8988T (cell line): ENCODE measurements at places on chromosomes 2 and 18.

- DNase-seq, result no peak
These were observed 68.7 kb upstream of the ACSL3 start for GRCh38 chr2:222792001-222792611.

DNA sequence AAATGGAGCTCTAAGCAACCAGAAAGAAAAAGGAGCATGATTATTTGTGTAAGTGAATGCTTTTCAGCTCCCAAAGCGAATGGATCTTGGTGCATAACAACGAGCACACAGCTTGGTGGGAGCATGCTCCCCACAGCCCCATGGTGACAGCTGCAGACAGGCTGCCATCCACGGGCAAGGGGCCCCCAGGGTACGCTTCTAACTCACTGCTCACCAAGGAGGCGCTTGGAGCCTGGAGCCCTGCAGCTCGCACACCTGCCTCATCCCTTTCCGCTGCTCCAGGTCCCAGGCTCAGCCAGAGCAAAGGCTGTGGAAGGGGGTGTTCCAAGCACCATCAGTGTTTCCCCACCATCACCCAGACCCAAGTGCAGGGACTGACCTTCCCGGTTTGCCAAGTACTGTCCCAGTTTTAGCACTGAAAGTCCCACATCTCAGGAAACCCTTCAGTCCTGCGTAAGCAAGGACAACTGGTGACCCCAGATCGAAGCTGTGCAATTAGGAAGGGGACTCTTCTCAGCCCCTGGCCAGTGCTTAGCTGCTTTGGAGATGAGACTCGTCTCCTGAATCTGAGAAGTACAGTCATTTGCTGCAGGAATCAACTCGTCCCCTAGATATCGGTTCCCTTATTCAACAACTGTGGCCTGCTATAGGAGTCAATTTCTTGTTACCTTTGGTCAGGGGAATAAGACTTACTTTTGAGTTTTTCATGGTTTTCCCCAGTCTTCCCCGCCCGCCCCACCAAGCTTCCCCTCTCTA, 50.0 kb upstream of the ATG16L1 start:
- no peak for DNase-seq

DNA sequence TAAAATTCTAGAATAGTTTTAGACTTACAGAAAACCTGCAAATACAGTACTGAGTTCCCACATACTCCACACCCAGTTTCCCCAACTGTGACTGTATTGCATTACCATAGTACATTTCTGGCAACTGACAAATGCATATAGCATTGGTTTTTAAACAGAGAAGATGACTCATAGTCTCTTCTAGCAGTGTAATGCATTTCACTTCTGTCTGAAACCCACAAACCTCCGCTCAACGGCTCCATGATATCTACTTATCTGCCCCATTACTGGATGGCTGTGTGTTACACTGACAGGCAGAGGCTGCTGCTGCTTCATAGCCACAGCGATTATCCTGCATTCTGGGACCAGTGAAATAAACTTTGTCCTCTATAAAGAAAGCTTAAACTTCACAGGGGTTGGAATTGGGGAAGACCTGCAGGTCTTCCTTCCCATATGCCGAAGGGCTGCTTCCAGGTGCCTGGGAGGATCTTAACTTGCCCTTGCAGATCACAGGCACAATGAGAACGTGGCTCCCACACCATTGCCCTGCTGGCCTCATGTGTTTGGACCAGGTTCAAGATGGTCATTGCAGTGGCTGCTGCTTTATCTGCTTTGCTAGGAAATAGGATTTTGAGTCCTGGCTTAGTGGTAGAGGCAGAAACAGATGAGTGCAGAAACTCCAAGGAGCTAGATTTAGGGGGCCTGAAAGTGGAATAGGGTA, 742.6 kb upstream of the HS6ST1 start:
- no peak for DNase-seq

DNA sequence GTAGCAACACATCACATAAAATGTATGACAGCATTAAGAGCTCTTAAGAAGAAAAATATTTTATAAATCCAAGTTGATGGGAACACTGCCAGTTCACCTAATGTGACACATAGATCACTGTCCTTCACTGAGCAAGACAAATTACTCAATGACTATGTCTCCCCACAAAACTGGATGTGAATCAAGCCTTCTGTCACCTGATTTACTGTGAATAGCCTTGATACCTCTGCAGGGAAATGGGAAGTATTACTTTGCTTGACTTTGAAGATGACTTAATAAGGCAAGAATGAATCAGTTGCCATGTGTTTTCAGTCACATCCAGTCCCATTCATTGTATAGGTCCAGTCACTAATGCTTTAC, 94.6 kb downstream of the NYAP2 start:
- DNase-seq, result no peak

- no peak for DNase-seq
These were observed 547.0 kb upstream of the ACVR2A start for GRCh38 chr2:147297820-147298219.

DNA sequence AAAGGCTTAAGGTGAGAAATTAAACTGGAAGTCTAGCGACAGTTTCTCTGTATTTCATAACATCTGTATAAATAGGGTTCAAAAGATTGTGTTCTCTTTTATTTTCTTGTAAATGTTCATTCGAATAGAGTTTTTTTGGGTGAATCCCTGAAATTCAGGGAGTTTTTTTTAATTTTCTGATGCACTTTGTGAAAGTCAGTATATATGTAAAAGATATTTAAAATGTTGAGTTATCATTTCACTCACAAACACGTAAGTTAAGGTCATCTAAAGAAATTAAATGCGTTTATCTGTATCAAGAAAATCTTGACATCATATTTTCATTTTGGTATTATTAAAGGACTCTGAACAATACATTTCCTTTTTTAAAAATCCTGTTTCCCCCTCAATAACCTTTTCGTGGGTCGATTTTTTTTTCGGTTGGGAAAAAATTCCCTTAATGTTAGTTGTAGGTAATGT, 3.4 kb downstream of the SP9 start:
- DNase-seq, result no peak

DNA sequence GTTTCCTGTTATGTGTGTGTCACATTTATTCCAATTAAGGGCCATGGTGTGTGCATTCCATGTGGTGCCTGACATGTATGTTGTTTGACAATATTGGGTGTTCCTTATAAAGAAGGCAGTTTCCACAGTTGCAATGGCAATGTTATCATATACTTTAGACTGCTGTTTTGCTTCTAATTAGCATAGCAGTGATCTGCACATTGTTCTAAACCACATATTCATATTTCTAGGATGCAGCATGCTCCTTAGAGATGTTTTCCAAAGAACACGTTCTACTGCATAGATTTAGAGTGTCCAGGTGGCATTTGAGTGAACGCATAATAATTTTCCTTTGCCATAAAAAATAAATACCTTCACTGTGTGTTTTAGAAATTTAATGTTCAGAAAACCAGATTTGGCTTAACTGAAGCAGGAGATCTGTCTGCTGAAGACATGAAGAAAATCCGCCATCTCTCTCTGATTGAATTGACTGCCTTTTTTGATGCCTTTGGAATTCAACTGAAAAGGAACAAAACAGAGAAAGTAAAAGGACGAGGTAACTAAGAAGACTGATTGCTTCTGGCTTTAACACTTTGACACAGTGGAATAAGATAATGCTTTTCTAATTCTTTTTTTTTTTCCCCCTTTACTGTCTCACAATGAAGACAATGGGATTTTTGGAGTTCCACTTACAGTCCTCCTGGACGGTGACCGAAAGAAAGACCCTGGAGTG, 143.7 kb downstream of the ARHGAP28 start:
- DNase-seq, result no peak

DNA sequence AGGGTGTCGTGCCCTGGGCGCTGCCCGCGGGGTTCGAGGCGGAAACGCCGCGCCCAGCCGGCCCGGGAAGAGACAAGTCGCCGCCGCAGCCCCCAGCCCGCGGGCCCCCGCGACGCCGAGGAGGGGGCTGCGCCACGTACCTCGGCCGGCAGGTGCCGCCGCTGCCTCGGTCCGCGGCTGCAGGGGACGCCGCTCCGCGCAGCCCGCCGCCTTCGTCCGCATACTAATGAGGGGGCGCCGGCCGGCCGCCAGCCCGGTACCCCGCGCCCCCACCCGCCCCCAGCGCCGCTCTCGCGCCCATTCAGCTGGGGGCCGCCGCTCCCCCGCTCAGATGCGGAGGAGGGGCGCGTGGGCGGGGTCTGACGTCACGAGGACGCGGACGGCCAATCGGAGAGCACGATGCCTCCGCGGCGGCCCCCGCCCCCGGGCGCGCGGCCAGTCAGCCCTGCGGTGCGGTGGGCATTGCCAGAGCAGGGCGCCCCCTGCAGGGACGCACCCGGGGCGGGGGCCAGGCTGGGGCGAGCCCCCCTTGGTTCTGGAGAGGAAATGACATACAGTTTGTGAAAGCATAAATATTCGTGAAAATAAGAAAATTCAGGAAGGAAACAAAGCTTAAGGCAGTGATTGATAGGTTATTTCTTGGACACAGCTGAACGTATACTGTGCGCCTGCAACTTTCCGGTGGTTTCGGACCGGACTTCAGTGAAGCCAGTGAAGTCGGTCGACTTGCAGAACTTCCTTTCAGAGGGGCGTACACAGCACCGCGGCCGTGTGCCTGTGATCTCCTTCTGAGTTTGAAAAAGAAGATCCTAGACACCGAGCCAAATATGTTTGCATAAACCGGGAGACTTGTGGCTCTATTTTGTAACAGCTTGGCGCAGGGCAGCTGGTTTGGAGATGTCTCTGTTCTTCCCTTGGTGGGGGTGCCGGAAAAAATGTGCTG, at the start of gene ST3GAL5:
TSS of gene ST3GAL5 (minus strand) at position 307 of the 943 bp plus-strand sequence. CDS start at position 222, 85 bp downstream.
- peak; percentile 74 for DNase-seq

DNA sequence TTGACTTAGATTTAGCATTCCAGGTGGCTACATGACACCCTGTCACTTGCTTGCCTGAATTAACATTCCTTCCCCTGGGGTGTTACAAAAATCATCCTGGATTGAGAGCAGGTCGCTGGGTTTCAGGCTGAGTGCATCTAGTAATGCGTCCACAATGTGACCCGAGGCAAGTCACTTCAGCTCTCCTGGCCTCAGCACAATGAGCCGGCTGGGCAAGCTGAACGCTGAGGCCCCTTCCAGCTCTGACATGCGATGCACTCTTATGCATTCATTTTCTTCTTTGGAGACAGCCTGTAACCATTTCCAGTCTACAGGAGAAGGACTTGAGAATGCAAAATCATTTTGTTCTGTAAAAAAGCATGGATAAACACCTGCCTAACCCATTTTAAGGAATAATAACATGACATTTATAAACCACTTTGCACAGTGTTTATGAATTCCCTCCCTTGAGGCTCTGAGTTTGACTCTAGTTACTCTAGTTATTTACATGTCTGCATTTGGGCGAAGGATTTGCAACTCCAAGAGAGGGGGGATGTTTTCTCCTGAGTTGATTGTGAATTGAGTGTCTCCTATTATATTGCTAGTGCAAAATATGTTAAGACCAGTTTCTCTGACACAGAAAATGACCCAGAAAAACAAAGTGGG, 63.0 kb upstream of the CPO start:
- DNase-seq, result no peak

DNA sequence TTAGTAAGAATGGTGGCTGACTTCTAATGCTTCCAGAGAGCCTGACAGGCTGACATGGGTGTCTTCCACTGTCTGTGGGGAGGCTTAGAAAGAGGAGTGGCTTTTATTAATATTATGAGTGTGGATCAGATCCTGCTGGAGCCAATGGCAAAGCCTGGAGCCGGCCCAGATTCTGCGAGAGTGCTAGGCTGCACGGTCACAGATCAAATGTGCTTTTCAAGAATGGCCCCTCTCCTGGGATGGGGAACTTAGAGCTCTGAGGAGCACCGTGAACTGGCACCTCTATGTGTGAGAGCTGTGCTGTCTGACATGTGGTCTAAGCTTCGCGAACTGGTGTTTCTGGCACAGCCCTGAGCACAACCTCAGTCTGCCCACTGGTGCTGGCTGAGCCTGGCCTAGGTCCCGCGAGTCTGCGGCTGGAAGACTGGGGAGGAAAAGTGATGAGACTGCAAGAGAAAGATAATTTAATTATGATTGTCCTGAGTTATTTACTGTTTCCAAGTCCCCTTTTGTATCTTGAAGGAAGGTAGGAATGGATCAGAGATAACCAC, 70.4 kb downstream of the ASAP2 start:
- no peak for DNase-seq

GRCh38 chr2:141455211-141455826, 675.5 kb downstream of the LRP1B start:
- no peak for DNase-seq

- no peak for DNase-seq
These were observed 39.1 kb upstream of the FAM124B start for GRCh38 chr2:224440988-224441387.

- DNase-seq, result no peak
These were observed 105.7 kb upstream of the RPRM start for GRCh38 chr2:153584244-153584643.

- DNase-seq, result no peak
These were observed 323.4 kb downstream of the BCL11A start for GRCh38 chr2:60230037-60230436.

DNA sequence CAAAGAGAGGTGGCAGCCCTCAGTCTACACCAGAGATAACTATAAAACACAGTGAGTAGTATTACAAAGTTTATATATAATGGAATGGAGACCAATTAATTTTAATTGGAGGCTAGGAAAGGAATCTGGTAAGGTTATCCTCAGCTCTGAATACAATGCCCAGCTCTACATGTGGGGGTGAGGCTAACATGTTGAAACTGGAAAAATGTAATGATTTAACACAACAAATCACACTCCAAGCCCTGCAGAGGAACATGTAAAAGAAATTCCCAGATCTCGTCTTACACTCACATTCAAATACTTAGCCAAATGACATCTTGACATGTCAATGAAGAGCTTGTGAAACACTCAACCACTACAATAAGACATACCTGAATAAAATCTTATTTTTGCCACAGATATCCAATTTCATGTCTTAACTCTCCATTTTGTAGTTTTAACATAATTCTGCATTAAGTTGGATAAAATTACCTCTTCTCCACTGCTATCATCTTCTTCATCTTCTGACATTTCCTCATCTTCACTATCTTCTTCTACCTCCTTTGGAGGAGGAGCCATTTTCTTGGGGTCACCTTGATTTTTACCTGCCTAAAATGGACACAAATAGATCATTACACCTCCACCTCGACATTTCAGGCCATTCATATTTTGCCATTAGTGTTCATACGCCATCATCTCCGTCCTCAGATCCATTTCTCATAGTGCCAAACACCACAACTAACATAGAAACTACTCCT, 1.4 kb downstream of the NCL start:
- no peak for DNase-seq

DNA sequence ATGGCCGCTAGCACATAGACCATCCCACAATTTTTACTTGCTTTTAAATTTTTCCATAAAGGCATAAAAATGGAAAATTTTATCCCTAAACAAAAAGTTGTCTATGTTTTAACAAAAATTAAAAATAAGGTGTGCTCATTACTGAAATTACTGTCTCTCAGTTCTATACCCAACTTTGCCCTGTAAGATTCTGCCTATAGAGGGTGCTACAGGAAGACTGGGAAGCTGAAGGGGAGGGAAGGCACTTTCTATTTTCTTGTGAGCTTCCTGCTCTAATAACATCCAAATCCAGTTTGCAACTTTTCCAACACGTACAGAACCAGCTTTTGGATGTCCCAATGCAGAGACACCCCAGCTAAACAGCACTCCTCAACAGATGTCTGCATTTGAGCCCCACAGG, 666.9 kb downstream of the PLCL1 start:
- no peak for DNase-seq

- DNase-seq, result no peak
These were observed 24.2 kb downstream of the RAPH1 start for GRCh38 chr2:203510941-203511305.
